ENCODE measurements at places on chromosomes 5 and 9. TPM values are rescaled to one million over a fixed set of nuclear protein-coding genes. Genes with fewer than 3 reads are reported as not detected.

DNA sequence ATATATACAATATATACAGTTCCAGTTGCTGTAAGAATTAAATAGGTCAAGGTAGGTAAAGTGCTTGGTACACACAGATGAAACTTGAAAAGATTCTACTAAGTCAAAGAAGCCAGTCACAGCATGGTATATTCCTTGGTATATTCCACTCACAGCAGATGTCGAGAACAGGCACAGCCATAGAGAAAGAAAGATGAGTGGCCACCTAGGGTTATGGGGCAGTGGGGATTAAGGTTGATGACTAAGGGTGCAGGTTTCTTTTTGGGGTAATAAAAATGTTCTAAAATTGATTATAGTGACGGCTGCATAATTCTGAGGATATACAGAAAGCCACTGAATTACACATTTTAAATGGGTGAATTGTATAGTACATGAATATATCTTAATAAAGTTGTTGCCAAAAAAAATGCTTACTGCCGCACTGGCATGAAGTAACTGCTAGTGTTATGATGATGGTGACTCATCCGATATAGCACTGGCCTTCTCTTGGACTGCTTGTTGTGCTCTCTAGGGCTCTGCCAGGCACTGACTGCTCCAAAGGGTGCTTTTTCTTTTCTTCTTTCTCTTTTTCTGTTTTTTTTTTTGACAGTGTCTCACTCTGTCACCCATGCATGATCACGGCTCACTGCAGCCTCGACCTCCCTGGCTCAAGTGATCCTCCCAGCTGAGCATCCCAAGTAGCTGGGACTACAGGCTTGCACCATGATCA lies 23.5 kb downstream of the TBC1D2 start:
- no peaks in the 10 kb centered on the region for H3K27me3 ChIP-seq
- no peak overlapping the region for H3K4me3 ChIP-seq
- H3K27ac ChIP-seq: no peak overlapping the region

- DNase-seq: no peak
- no peak overlapping the region for H3K4me3 ChIP-seq
- no peak overlapping the region for H3K27ac ChIP-seq
- no peaks in the 10 kb centered on the region for H3K27me3 ChIP-seq
- H3K36me3 ChIP-seq: peaks cover 19% of the 10 kb centered on the region
- H3K4me1 ChIP-seq: no peaks in the 10 kb centered on the region
These were observed 42.7 kb downstream of the RIGI start for GRCh38 chr9:32483343-32483742.

DNA sequence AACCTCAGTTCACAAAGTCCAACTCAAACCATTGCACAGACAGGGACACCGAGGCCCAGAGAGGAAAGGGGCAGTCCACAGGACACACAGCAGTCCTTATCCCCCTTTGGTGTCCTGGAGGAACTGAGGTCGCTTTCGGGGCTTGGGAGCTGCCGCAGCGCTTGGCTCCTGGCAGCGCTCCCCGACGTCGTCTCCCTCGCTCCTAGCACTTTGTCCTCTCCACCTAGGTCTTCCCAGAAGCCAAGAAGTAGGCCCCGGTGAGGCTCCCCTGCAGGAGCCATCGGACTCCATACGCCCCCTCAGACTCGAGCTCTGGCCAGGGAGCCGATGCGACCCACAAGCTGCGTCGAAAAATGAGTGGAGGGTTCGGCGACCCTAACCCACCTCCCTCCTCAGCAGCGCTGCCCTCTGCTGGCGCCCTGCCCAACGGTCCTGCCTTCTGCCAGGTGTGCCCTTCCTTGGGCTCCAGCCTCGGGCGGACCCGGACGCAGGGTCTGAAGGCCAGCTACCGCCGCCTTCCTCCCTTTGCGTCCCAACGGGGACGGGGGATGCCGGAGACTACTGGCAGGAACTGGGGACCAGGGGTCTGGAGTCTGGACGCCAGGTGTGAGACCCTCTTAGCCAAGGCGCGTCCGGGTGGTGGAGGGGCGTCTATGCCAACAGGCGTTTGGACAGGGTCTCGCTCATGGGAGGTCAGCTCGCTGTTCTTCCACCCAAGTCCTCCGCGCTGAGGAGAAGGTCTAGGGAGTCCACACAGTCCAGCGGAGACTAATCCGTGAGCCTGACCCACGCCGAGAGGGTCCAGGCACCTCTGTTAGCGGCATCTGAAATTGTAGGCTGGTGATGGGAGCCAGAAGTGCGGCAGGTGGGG lies 2.1 kb upstream of the PRDM12 start:
- no peak overlapping the region for H3K27ac ChIP-seq
- no peak overlapping the region for H3K4me3 ChIP-seq
- no peaks in the 10 kb centered on the region for H3K4me1 ChIP-seq

DNA sequence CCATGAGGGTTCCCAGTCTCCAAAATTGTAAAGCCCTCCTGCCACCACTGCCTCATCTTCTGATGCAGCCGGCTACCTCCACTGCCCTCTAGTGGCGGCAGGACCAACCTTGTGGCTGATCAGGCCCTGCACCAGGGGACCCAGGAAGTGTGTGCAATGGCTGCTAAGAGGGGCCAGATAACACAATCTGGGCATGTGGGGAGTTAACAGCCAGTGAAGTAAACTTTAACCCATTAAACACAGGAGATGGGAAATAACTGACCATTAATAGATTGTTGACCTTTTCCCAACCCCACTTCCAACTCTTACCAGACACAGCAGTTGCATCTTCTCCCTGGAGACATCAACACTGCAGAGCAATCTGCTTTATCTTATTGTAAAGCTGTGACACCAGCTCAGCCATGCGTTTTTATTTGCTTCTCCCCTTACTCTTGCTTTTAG lies 63.3 kb downstream of the FREM1 start:
- peaks cover 2% of the 10 kb centered on the region for H3K27me3 ChIP-seq
- no peak overlapping the region for H3K4me3 ChIP-seq
- H3K4me1 ChIP-seq: no peaks in the 10 kb centered on the region

- no peak for DNase-seq
- H3K36me3 ChIP-seq: no peaks in the 10 kb centered on the region
- H3K4me1 ChIP-seq: no peaks in the 10 kb centered on the region
- H3K4me3 ChIP-seq: no peak overlapping the region
These were observed 1242.3 kb upstream of the WWC1 start for GRCh38 chr5:167049043-167049663.

GRCh38 chr5:157502143-157502647 lies 42.2 kb downstream of the NIPAL4 start:
- H3K27me3 ChIP-seq: no peaks in the 10 kb centered on the region
- peak; percentile 82 for DNase-seq
- H3K4me1 ChIP-seq: peaks cover 70% of the 10 kb centered on the region

GRCh38 chr5:1386274-1386717 lies 41.4 kb upstream of the CLPTM1L start:
- no peak for DNase-seq
- H3K4me3 ChIP-seq: peak overlapping the region; percentile 67
- H3K4me1 ChIP-seq: peaks cover 8% of the 10 kb centered on the region
- peaks cover 4% of the 10 kb centered on the region for H3K27me3 ChIP-seq
- no peak overlapping the region for H3K27ac ChIP-seq
- no peaks in the 10 kb centered on the region for H3K36me3 ChIP-seq

The FOXD4L3 gene
- 0.11 TPM for total RNA-seq
